Right ventricle myocardium superior (tissue), 1 donor: ENCODE measurements at places on chromosomes 4 and X. TPM values are rescaled to one million over a fixed set of nuclear protein-coding genes. Genes with fewer than 3 reads are reported as not detected.

The PPP4R3C gene
- not detected for total RNA-seq

The STAP1 gene
- total RNA-seq = not detected

The MAGEB1 gene
- not detected for total RNA-seq

The USP26 gene
- total RNA-seq = not detected

The RTL5 gene
- 2.4 TPM for total RNA-seq

The ZDHHC15 gene
- 2.8 TPM for total RNA-seq

The NWD2 gene
- total RNA-seq = 0.03 TPM

The TMEM129 gene
- total RNA-seq = 28.6 TPM

The ATOH1 gene
- total RNA-seq = not detected

The TBC1D8B gene
- total RNA-seq = 1.9 TPM

The PDHA2 gene
- not detected for total RNA-seq

The ZNF185 gene
- 1.6 TPM for total RNA-seq

The SOD3 gene
- total RNA-seq = 62.4 TPM

The PAGE5 gene
- not detected for total RNA-seq

The SETD7 gene
- total RNA-seq = 46.3 TPM

The MAGEA3 gene
- total RNA-seq = not detected

The AR gene
- total RNA-seq = 18.2 TPM

The LRIT3 gene
- not detected for total RNA-seq

The LNX1 gene
- total RNA-seq = 10.3 TPM

The MAGEC3 gene
- not detected for total RNA-seq

The CCDC149 gene
- 10.8 TPM for total RNA-seq

The SMARCA1 gene
- total RNA-seq = 27.5 TPM

The MED14 gene
- total RNA-seq = 23.9 TPM

The FATE1 gene
- total RNA-seq = 0.22 TPM

The PRICKLE3 gene
- total RNA-seq = 12.7 TPM

The TRIML1 gene
- total RNA-seq = not detected

The GAGE12D gene
- total RNA-seq = not detected
